ENCODE measurements at places on chromosomes 3 and 15.

DNA sequence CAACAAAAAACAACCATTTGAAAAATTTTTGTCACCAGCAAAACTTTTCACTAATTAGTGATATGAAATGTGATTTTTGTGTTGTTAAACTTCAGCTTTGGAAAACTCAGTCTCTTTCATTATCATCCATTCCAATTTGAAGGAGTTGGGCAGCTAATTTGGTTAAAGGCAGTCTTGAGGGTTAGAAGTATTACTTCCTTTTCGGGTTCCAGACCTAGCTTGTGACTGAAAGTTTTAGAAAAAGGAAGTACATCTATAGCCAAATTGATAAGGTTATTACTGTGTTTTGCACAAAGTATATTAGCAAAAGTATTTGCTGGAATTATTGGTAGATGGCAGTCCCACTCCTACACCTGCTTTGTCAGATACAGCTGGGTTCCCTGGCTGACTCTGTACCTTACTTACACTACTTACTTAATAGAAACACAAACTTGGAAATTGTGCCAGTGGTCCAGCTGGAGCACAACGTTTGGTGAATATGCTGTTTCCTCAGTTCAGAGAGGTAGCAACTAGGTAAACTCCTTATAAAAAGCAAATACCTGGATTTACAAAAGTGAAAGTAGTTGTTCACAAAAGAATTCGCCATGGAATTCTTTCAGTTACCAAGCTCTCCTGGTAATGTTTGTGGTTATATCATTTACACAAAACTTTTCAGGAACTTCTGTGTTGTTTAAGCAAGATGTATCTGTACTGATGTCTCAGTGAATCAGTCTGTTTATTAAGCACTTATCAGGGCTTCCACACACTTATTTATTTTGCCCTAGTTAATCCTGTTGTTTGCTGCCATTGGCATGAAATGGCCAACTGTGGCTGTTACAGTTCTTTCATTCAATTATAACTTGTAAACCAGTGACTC is 31.6 kb downstream of the TIPARP start:
- DNase-seq, result no peak
- no peaks in the 10 kb centered on the region for H3K27me3 ChIP-seq
- H3K27ac ChIP-seq, result peak overlapping the region; percentile 31
- no peak overlapping the region for H3K4me3 ChIP-seq
- no peaks in the 10 kb centered on the region for H3K4me1 ChIP-seq

DNA sequence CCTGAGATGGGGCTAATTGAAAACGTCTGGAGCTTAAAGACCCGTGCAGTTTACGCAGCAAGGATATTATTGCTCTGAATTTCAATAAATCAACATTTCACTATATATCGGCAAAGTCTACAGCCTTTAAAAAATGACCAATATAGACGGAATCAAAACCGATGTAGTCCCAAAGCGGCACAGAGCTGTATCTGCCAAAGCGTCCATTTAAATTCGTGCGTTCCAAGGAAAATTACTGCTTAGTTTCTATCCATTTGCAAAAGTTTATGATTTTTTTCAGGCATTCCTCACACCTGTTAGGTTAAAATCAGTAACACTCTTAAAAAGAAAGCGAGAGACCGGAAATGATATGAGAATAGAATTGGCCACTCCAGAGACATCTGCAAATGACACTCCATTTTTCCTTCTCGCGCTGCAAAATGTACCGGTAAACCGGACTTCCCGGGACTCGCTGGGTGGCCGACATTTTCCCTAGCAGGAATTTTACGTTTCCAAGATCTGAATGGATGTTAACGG is 777 bp upstream of the EIF4A2 start:
- peaks cover 12% of the 10 kb centered on the region for H3K36me3 ChIP-seq
- H3K4me3 ChIP-seq, result peak overlapping the region; percentile 99
- H3K27ac ChIP-seq, result peak overlapping the region; percentile 97
- no peaks in the 10 kb centered on the region for H3K4me1 ChIP-seq
- DNase-seq, result no peak
- H3K27me3 ChIP-seq, result no peaks in the 10 kb centered on the region

GRCh38 chr15:84828086-84828908 is 11.1 kb downstream of the ALPK3 start:
- no peak for DNase-seq
- H3K4me3 ChIP-seq, result no peak overlapping the region
- peaks cover 20% of the 10 kb centered on the region for H3K27me3 ChIP-seq
- no peaks in the 10 kb centered on the region for H3K36me3 ChIP-seq

DNA sequence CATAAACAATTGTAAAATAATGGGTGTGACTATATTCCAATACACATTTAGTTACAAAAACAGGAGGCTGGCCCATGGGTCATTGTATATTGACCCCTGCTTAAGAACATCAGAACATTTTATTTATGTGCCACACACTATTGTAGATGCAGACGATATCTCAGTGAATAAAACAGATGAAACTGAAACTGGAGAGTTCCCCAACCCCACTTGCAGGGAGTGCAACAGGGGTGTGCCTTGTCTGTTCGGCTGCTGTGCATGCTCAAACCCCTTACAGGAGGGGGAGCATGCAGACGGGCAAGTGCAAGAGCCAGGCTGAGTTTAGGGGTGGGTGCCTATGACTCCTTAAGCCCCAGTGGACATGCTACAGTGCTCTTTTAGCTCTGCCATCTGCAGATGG is 509.6 kb downstream of the IGSF11 start:
- no peak for DNase-seq
- no peak overlapping the region for H3K27ac ChIP-seq
- no peaks in the 10 kb centered on the region for H3K4me1 ChIP-seq
- H3K27me3 ChIP-seq, result no peaks in the 10 kb centered on the region

DNA sequence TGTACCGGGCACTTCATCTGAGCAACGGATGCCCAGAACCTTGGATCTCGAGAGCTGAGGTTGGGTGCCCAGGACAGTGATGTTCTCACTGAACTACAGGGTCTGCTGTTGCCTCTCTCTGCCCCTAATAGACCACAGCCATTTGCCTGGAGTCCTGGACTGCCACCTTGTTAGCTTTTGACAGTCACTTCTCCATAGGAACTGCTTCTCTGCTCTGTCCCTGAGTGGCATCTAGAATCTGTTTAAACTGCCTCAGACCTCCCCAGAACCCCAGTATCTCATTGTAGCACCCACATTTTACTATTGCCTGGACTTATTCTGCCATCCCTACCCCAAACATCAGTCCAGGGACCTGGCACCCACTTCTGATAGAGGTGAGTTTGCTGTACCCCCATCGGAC is 194.4 kb downstream of the SLCO3A1 start:
- no peaks in the 10 kb centered on the region for H3K4me1 ChIP-seq
- DNase-seq, result no peak
- H3K27me3 ChIP-seq, result no peaks in the 10 kb centered on the region
- H3K27ac ChIP-seq, result no peak overlapping the region
- no peaks in the 10 kb centered on the region for H3K36me3 ChIP-seq

GRCh38 chr3:20396335-20396734 is 210.3 kb upstream of the SGO1 start:
- DNase-seq, result no peak
- no peaks in the 10 kb centered on the region for H3K36me3 ChIP-seq
- no peak overlapping the region for H3K4me3 ChIP-seq
- H3K27ac ChIP-seq, result no peak overlapping the region

- H3K4me1 ChIP-seq, result peaks cover 3% of the 10 kb centered on the region
- H3K27ac ChIP-seq, result no peak overlapping the region
- no peaks in the 10 kb centered on the region for H3K36me3 ChIP-seq
- H3K4me3 ChIP-seq, result no peak overlapping the region
- no peaks in the 10 kb centered on the region for H3K27me3 ChIP-seq
- peak; percentile 66 for DNase-seq
Observed at GRCh38 chr15:60916679-60917460, 312.2 kb downstream of the RORA start.

DNA sequence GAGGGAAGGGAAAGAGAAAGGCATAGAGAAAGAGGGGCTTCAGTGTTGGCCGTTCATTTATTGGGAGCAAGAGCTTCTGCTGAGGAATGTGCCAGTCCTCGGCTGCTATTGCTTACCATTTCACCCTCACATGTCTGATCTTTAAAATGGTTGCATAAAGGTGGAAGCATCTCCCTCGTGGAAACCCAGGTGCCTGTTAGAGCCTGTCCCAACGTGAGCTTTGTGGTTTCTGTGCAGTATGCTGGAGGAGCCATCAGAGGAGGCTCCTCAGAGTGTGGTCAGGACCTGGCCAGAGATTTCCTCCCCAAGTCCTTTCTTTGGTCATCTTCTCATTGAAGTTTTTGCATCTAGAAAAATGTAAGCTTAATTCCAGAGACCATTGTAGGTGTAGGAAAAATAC is 34.4 kb downstream of the PSMD6 start:
- peaks cover 10% of the 10 kb centered on the region for H3K36me3 ChIP-seq
- no peak overlapping the region for H3K27ac ChIP-seq
- no peak overlapping the region for H3K4me3 ChIP-seq
- no peak for DNase-seq
- no peaks in the 10 kb centered on the region for H3K27me3 ChIP-seq

- no peak overlapping the region for H3K27ac ChIP-seq
- H3K4me1 ChIP-seq, result peaks cover 3% of the 10 kb centered on the region
- H3K27me3 ChIP-seq, result no peaks in the 10 kb centered on the region
- no peak overlapping the region for H3K4me3 ChIP-seq
- H3K36me3 ChIP-seq, result no peaks in the 10 kb centered on the region
Observed at GRCh38 chr3:179560791-179561190, 1.9 kb upstream of the ACTL6A start.

DNA sequence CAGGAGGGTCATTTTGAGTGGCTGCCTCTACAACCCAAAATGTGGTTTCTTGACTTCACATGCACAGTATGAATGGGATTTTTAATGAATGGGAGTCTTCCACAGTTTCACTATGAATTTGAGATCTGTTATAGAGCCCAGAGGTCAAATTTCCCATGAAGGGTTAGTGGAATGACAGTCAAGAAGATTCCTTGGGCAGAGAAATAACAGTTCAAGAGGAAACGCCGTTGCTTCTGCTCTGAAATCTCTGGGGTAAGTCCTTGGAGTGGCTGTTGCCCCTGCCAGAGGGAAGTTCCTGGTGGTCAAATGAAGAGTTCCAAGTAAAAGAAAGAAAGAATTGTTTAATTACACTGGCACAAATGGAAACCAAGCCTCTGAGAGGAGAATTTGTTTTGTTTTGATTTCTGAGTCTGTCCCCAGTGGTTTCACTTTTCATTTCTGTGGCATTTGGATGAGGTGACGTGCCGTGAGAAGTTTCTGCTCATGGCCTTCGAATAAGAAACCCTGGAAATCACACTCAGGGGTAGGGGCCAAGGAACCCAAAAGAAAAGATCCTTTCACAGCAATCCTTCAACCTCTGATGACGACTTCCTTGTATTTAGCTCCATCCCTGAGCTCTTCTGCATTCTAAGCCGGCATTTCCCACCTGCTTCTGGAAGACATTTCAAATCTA is 77.5 kb upstream of the IL12A start:
- H3K36me3 ChIP-seq, result no peaks in the 10 kb centered on the region
- peak overlapping the region; percentile 1 for H3K27ac ChIP-seq
- H3K27me3 ChIP-seq, result no peaks in the 10 kb centered on the region
- H3K4me3 ChIP-seq, result peak overlapping the region; percentile 12
- H3K4me1 ChIP-seq, result peaks cover 6% of the 10 kb centered on the region
- peak; percentile 15 for DNase-seq

DNA sequence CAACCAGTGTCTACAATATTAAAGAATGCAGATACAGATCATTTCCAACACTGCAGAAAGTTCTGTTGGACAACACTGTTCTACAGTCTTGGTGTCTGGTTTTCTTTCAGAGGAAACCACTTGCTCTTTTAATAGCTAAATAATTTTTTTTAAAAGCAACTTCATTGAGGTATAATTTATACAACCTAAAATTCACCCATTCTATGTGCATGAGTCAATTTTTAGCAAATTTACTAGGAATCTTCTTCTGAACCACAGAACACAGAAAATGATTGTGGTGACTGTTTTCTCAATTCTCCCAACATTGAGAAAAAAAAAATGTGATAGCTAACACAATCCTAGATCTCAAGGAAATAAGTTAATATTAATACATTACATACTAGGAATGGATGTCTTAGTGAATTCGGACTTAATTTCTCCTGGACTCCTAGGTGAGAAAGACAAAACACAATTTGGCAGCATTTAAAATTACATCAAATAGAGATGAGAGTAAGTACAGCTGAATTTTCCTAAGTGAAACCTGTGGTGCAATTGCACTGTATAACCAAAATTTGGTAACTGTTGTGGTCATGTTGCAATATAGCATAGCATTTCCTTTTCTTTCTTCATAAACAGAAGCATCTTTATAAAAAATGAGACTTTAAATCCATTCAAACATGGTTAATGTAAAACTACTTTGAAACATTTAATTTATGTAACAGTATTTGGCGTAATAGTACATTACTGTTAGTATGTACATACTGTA is 15.3 kb upstream of the PLCL2 start:
- H3K36me3 ChIP-seq, result no peaks in the 10 kb centered on the region
- no peak for DNase-seq
- no peak overlapping the region for H3K4me3 ChIP-seq
- H3K27ac ChIP-seq, result no peak overlapping the region

Measured in fibroblast of lung (primary cell).